ENCODE measurements at places on chromosomes 6 and 20.

DNA sequence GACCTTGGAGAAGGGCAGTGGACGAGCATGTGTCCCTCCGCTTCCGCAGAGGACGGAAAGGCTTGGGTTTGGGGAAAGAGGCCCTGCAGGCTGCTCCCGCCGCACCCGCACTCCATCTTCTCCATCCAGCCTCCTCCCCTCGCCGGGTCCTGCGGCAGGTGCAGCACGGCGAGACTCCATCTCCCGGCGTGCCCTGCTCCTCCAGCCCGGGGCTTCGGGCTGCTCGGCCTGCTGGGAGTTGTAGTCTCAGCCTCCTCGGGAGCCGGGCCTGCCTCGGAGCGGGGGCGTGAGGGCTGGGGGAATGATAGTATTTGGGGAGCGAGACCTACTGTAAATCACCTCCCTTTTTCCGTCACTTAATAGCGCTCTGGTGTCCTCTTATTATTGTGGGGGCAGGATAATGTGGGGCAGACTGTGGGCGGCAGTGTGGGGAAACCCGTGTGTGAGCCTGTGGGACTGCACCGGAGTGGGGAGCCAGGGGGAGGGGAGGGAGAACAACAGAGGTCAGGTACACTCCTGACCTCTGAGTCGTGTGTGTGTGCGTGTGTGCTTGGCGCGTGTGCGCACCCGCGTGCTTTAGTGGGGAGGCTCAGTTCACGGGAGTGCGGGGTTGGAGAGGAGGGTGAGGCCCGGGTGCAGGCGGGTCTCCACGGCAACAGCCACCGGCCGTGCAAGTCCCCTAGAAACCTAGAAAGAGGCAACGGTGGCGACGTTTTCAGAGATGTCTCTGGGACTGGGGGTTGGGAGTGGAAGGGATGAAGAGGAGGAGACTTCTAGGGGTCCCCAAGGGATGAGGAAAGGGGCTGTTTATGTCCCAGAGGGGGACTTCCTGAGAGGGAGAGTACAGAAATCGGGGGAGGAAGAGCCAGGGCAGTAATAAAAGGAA lies 4.1 kb downstream of the TTBK1 start:
- DNase-seq = peak; percentile 75

DNA sequence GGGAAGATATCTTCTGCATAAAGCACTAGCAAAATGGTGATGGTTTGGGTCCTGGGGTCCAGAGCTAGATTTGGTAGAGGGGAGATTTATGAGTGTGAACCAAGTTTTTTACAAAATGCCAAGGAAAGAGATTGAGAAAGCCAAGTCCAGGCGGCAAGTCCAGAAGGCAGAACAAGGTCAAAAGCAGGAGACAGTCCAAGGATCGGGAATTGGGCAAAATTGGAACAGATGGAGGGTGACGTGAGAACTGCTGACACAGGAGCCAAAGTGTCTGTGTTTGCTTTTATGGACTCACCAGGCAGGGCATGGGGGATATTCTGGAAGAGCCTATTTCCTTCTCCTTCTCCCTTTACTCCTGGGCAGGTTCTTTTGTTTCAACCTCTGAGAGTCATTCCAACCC lies 4.1 kb downstream of the NHLRC1 start:
- DNase-seq = no peak

GRCh38 chr6:156511570-156511969 lies 265.6 kb upstream of the ARID1B start:
- no peak for DNase-seq

GRCh38 chr6:155495011-155495768 lies 39.6 kb upstream of the NOX3 start:
- DNase-seq = no peak

DNA sequence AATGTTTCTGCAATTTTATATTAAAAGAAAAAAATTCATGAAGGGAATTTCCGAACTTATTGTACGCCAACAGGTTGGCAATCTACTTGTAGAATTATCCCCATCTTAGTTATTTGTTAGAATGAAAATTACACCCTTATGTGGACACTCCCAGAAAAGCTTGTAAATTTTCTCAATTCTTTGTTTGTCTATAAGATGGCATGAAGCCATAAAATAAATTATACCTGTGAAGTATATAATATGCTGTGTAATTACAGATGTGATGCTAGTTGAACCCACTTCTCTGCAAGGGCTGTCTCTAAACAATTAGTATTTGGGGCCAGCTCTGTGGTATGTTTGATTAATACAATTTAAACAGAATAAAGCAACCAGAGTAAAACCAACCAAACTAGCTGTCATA lies 52.1 kb upstream of the DSP start:
- no peak for DNase-seq

GRCh38 chr6:132067286-132067685 lies 116.1 kb upstream of the CCN2 start:
- no peak for DNase-seq

- DNase-seq = no peak
Observed at GRCh38 chr6:48378884-48379407, 267.9 kb upstream of the PTCHD4 start.

DNA sequence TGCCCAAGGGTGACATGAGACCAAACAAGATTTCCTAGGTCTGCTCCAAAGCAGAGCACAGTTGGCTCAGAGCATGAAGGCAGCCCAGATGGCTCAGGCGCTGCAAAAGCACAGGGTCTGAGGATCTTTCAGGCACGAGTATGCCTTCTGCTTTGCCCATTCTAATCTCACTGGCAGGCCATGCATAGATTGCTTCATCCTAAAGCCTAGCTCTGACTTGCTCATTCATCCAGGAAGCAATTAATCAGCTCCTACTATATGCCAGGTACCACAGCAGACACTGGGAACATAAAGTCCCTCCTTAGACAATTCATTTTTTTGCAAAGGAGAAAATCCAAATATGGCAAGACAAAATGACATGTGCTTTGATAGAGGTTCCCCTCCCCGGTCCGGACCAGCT lies 31.2 kb downstream of the GPLD1 start:
- DNase-seq = no peak

DNA sequence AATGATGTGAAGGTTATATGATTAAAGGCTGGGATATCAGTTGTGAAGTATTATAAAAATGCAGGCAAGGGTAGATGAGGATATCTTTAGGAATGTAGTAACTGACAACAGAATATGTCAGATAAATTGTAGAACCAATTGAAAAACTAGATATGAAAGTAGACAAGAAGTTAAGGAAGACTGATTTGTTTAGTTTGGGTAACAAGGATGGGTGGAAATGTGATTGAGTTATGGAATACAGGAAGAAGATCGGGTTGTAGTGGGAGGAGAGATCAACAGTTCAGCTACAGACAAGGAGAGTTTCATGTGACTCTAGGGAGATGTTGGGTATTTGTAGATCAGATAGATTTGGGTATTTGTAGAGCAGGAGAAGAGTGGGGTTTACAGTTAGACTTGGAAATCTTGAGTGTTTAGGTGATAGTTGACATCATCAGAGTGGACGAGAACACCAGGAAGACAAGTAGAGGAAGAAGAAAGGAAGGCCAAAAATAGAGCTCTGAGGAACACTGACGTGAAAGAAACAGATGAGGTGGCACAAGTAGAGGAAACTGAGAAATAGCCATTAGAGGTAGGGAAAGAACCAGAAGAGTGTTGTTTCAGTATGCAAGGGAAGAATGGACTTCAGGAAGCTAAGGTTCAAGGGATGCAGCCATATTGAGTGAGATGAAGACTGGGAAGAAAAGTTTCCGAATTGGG lies 12.1 kb upstream of the TSPYL1 start:
- DNase-seq = no peak

- peak; percentile 34 for DNase-seq
Observed at GRCh38 chr6:136549300-136550044, 750 bp downstream of the MAP7 start.
